ENCODE measurements at places on chromosomes 5 and 9. TPM values are rescaled to one million over a fixed set of nuclear protein-coding genes. Genes with fewer than 3 reads are reported as not detected.

DNA sequence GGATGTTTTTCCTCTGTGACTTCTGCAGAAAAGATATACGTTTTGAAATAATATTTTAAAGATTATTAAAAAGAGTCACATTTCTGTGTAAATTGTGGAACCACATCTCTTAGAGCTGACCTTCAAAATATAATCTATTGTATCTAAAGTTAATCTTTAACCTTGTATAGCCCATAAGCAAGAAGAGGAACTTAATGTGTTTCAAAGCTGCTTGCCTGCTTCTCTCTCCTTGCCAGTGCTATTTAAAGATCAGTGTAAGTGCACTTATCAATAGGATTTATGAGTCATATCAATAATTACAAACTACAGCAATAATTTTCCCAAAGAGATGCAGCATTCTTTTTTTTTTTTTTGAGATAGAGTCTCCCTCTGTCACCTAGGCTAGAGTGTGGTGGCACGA is 29.4 kb upstream of the GDA start:
- H3K27me3 ChIP-seq: no peaks in the 10 kb centered on the region
- no peak overlapping the region for H3K27ac ChIP-seq
- H3K4me3 ChIP-seq: no peak overlapping the region
- no peak for DNase-seq

DNA sequence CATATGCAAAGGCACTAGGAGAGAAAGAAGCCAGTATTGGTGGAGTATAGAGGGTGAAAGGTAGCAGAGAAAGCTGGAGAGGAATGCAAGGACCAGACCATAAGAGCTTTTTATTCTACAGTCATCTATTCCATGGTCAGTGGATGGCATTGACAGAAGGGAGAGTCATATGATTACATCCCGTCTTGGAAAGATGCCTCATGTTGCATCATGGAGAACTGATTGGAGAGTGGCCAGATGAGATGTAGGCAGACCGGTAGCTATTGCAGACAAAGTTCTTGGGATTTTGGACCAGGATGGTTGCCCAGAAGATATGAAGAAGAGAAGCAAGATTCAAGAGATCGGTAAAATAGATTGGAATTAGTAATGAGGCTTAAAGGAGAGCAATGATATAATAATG is 260.7 kb downstream of the CHSY3 start:
- no peak overlapping the region for H3K27ac ChIP-seq
- no peaks in the 10 kb centered on the region for H3K4me1 ChIP-seq
- H3K36me3 ChIP-seq: no peaks in the 10 kb centered on the region
- no peak for DNase-seq

GRCh38 chr5:59079622-59080620 is 497.0 kb downstream of the RAB3C start:
- peaks cover 5% of the 10 kb centered on the region for H3K27me3 ChIP-seq
- no peak overlapping the region for H3K4me3 ChIP-seq
- no peaks in the 10 kb centered on the region for H3K36me3 ChIP-seq
- H3K4me1 ChIP-seq: no peaks in the 10 kb centered on the region

GRCh38 chr9:124795881-124796431 is 19.0 kb downstream of the OLFML2A start:
- H3K27ac ChIP-seq: no peak overlapping the region
- no peak for DNase-seq
- no peaks in the 10 kb centered on the region for H3K36me3 ChIP-seq
- H3K27me3 ChIP-seq: no peaks in the 10 kb centered on the region

- H3K27ac ChIP-seq: no peak overlapping the region
- H3K4me3 ChIP-seq: no peak overlapping the region
- H3K36me3 ChIP-seq: no peaks in the 10 kb centered on the region
- DNase-seq: no peak
- H3K4me1 ChIP-seq: no peaks in the 10 kb centered on the region
Measured at GRCh38 chr9:97153967-97154366, 115.0 kb upstream of the CTSV start.

LHFPL2 gene
- 0.47 TPM for total RNA-seq

STING1 gene
- total RNA-seq: 295 TPM
